ENCODE measurements at places on chromosomes 11 and 22.

GRCh38 chr11:120336641-120337354 is 585 bp downstream of the ARHGEF12 start:
- peak; percentile 53 for DNase-seq

GRCh38 chr11:86245369-86246292 is 1.1 kb downstream of the EED start:
- no peak for DNase-seq

DNA sequence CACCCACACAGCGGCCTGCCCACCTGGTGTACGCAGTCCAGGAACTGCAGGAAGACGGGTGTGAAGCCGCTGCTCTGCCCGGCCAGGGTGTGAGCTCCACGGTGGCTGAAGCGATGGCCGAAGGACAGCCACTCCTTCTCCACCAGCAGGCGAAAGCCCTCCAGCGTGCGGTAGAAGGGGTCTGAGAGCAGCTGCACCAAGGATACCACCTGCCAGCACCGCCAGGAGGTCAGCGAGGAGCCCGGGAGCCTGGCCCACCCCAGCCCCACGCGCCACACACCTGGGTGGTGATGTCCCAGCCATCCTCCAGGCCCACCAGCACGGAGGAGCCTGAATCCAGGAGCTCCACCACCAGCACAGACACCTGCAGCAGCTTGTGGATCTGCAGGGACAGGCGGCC is 19.6 kb downstream of the SBF1 start:
- no peak for DNase-seq

DNA sequence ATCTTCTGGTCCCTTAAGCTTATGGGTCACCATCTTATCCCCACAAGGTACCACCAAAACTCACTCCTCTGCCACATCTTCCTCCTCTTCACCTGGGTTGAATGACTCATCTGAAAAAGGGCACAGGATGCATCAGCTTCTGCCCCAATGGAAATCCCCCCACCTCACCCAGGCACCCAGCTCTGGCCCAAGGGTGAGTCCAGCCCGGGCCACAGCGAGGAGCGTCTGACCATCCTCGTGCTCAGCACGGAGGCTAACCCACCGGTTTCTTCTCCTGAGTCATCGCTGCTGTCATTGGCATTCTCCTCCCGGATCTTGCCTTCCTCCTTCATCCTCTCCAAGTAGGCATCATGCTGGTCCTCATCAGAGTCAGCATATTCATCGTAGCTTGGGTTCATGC is 5.3 kb upstream of the TNKS1BP1 start:
- no peak for DNase-seq

- no peak for DNase-seq
Observed at GRCh38 chr11:94838027-94838731, 70.0 kb downstream of the AMOTL1 start.

DNA sequence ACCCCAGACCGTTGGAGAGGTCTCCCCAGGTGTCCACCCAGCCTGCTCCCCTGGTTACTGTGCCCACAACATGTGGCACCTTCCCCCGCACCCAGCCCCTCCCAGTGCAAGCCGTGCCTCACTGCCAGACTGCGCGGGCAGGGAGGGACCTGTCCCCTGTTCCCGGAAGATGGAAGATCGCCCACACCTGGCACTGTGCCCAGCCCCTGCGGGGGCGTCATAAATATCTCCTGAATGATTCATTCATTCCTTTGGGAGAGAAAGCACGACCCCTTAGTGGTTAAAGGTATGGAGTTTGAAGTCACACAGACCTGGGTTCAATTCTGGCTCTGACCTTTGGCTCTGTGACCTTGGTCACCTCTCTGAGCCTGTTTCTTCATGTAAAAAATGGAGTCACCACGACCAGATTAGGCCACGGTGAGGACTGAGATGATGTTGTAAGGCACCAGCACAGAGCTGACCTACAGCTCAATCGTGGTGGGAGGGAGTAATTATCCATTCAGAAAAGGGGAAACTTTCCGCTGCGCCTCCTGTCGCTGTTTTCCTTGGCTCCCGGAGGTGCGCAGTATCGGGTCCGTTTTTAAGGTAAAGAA is 497 bp upstream of the SYT12 start:
- no peak for DNase-seq

DNA sequence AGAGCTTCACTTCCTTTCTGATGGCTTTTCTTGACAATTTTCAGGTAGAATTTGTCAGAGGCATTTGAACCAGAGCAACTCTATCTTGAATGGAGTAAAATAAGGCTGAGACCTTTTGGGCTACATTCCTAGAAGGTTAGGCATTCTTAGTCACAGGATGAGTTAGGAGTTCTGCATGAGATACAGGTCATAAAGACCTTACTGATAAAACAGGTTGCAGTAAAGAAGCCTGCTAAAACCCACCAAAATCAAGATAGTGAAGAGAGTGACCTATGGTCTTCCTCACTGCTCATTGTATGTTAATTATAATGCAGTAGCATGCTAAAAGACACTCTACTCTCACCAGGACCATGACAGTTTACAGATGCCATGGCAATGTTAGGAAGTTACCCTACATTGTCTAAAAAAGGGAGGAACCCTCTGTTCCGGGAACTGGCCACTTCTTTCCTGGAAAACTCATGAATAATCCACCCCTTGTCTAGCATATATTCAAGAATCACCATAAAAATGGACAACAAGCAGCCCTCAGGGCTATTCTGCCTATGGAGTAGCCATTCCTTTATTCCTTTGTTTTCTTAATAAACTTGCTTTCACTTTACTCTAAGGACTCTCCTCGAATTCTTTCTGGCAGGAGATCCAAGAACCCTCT is 1519.7 kb upstream of the TENM4 start:
- no peak for DNase-seq

- no peak for DNase-seq
Observed at GRCh38 chr11:71947498-71947897, 18.7 kb downstream of the RNF121 start.

- DNase-seq: no peak
Observed at GRCh38 chr11:3163241-3163981, 1.7 kb downstream of the OSBPL5 start.

DNA sequence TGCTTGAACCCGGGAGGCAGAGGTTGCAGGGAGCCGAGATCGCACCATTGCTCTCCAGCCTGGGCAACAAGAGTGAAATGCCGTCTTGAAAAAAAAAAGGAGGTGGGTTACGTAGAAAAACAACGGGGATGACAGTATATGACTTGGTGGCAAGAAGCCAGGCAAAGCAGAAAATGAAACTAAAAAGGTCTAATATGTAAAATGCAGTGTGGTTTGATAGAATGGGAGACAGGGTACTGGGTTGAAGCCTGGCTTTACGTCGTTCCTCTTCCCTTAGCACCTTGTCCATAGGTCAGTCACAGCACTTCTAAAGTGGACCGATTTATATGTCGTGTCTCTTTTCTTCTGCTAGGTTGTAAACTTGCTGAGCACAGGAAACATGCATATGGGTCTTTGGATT is 274.9 kb upstream of the ZC3H12C start:
- DNase-seq: no peak

DNA sequence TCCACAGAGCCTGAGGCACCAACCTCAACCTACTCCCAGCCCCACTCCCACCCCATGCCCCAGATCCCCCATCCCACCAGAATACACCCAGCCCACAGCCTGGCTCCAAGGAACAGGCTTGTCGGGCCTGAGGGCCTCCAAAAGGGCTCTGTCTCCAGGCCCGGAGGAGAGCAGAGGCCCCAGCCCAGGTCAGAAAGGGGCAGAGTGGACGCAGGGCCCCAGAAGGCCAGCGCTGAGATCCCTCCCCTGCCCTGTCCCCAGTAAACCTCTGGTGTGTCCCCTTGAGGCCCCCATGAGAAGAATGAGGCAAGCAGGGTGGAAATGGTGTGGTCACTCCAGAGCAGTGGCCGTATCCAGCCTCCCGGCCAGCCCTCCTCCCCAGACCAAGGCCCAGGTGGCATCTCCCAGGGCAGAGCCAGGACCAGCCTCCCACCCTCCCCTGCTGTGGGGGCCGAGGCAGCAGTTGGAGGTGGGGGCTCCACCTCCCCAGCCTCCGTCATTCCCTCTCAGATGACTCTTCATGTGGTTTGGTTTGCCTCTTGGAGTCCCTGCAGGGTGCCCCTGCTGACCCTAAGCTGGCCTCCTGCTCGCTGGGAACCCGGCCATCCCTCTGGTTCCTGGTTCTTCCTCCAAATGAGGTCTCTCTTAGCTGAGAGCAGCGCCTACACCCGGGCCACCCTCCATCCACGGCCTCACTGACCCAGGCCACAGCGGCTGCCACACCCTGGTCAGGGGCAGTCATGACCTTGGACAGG is 195.0 kb downstream of the IGLL1 start:
- DNase-seq: no peak

DNA sequence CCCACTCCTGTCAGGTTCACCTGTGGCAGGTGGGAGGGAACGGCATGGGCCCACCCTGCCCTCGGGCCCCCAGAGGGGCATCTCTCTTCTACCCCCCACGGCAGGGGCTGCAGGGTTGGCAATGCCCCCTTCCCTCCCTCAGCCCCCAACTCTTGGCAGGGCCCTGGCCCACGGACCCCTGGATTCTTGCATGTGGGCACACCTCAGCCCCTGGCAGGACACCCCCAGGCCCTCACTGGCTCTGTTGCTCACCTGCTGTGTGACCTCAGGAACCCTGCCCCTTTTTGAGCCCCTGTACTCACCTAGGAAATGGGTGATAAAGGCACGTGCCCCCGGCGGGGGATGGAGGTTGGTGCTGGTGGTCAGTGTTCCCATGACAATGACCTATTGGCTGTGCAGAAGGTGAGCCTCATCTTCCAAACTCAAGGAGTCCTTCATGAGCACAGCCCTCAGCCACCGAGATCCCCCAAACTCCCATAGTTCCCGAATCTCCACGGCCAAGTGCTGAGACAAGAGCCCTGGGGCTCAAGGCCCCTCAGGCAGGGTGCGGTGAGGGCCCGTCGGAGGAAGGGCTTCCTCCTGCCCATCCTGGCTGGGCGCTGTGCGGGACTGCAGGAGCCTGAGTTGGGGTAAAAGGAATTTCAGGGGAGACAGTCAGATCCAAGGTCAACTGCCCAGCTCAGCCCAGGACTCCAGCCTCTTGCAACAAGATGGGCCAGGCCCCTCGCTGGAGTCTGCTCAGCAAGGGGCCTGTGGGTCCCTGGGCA is 198.2 kb downstream of the IGLL1 start:
- no peak for DNase-seq

GRCh38 chr22:46737976-46738646 is at the start of gene CERK:
Gene CERK (minus strand): TSS chr22:46738252. CDS start chr22:46738148, 104 bp downstream.
- DNase-seq: peak; percentile 77

DNA sequence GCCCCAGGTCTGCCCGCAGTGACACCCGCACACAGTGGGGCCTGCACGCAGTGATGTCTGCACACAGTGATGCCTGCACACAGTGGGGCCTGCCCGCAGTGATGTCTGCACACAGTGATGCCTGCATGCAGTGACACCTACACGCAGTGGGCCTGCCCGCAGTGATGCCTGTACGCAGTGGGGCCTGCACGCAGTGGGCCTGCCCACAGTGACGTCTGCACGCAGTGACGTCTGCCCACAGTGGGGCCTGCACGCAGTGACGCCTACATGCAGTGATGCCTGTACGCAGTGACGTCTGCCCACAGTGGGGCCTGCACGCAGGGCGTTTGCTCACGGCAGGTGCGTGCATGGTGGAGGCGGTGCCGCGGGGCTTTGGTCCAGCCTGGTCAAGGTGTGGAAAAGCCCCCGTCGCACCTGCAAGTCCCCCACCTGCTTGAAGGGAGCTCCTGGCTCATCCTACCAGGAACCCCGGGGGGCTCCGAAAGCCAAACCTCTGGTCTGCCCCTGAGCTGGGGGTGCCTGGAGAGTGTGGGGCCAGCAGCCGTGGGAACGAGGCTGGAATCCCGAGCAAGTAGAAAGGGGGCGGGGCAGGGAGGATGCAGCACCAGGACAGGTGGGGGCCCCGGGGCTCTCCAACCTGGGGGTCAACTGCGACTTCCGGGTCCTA is 8.9 kb upstream of the SYT8 start:
- no peak for DNase-seq

GRCh38 chr11:113487622-113488021 is 12.4 kb upstream of the DRD2 start:
- DNase-seq: no peak

DNA sequence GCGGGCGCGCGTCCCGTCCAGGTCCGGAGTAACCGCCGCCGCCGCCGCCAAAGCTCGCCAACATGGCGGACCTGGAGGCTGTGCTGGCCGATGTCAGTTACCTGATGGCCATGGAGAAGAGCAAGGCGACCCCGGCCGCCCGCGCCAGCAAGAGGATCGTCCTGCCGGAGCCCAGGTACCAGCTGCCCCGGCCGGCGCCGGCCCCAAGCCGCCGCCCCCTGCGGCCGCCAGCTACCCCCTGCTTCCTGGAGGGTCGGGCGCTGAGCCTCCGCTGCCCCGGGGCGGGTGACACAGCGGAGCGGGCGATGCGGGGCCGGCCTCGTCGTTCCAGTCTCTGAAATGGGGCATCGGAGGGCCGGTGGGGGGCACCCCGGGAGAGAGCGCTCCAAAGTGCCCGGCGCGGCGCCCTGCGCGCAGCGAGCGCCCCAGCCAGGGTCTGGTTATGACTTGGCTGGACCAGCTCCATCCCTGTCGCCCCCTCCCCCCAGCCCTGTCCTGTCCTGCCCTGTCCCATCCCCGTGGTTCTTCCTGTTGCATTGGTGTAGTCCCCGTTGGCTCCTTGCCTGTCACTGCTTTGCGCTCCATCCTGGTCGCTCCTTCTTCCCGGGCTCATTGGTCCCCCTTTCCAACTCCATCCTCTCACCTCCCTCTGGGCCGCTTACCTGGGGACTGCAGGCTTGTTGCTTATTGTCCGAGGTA is 653 bp downstream of the GRK3 start:
- DNase-seq: peak; percentile 31

- no peak for DNase-seq
Observed at GRCh38 chr11:122095681-122096262, 20.2 kb downstream of the BLID start.

DNA sequence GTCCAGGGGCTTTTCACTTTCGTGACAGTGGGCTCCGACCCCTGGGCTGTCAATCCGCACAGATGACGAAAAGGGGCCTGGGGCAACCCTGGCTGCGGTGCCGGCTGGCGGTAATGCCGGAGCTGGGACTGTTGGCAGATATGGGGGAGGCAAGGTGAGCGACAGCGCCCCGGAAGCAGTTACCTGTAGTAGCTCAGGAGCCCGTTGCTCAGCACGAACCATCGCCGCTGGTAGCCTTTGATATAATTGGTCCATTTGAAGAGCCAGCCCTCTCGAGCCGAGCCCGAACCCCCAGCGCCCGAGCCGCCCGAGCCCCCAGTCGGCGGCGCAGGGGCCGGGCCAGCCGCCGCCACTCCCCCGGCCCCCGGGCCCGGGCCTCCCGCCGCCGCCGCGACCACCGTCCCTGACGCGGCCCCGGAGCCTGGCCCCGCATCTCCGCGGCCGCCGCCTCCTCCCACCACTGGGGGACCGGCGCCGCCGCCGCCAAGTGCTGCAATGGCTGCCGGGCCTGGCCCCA is 396 bp downstream of the OSBP start:
- no peak for DNase-seq

DNA sequence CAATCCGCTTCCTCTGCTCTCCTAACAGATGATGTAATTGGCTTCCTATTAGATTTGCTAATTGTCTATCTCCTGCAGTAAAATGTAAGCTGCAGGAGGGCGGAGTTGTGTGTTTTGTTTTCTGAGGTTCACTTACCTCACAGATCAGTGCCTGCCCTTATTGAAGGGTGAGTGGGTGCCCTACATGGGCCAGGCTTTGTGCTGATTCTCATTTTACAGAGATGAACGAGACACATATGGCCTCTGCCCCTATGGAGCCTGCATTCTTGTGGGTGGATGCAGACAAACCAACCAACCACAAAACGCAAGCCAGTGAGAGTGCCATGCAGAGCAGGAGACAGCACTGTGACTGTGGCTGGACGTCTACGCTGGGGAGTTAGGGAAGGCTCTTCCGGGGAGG is 9.9 kb downstream of the TESMIN start:
- no peak for DNase-seq

GRCh38 chr11:91802475-91802874 is 422.1 kb upstream of the FAT3 start:
- no peak for DNase-seq

- no peak for DNase-seq
Observed at GRCh38 chr11:72738199-72739141, 13.7 kb downstream of the ARAP1 start.

All from GM12892 (cell line).